ENCODE measurements at places on chromosomes 16 and 17. TPM values are rescaled to one million over a fixed set of nuclear protein-coding genes. Genes with fewer than 3 reads are reported as not detected.

DNA sequence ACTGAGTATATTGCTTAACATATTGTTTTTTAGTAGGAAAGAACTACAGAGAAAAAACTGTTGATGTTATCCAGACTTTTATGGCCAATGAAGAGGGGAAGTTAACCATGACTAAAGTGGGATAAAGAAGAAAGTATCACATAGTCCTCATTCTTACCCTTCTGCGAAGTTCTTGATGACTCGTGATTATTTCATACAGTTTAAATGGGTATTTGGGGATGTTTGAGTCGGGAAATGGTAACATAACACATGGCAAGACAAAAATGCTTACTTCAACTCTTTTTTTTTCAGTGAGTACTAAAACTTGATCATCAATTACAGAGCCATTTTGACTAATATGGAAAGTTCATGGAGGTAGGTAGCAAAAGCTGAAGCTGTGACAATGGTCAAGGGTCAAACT is 4.9 kb downstream of the POLG2 start:
- no peaks in the 10 kb centered on the region for H3K27me3 ChIP-seq
- peaks cover 45% of the 10 kb centered on the region for H3K36me3 ChIP-seq
- H3K4me3 ChIP-seq: no peak overlapping the region
- no peak overlapping the region for H3K27ac ChIP-seq

- H3K4me3 ChIP-seq: peak overlapping the region; percentile 66
- H3K27me3 ChIP-seq: no peaks in the 10 kb centered on the region
- peaks cover 22% of the 10 kb centered on the region for H3K36me3 ChIP-seq
- H3K27ac ChIP-seq: peak overlapping the region; percentile 95
- DNase-seq: peak; percentile 86
Measured at GRCh38 chr17:67390646-67391361, 13.7 kb downstream of the PITPNC1 start.

DNA sequence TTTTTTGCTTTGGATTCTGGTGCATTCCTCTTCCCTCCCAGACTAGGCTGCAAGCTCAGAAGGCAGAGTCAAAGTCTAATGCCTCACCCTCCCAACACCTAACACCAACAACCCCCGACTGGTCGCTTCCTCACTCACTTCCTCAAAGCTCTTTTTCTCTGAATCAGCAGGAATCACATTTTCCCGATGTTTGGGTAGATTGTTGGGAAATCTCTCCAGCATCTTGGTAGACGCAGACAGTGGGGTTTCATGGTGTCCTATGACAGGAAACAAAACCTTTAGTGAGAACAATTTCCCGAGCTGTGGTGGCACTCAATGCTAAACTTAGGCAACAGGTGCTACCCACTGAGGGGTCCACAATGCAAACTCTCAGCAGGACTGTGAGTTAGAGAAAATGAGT is 39.9 kb upstream of the ICAM2 start:
- H3K36me3 ChIP-seq: peaks cover 61% of the 10 kb centered on the region
- H3K4me1 ChIP-seq: peaks cover 70% of the 10 kb centered on the region
- DNase-seq: no peak
- H3K27ac ChIP-seq: peak overlapping the region; percentile 58
- H3K27me3 ChIP-seq: no peaks in the 10 kb centered on the region

MT4 gene
- not detected for total RNA-seq

PRR15L gene
- total RNA-seq: not detected

- H3K4me1 ChIP-seq: no peaks in the 10 kb centered on the region
- no peak overlapping the region for H3K4me3 ChIP-seq
- H3K27me3 ChIP-seq: no peaks in the 10 kb centered on the region
- peaks cover 13% of the 10 kb centered on the region for H3K36me3 ChIP-seq
- DNase-seq: no peak
- no peak overlapping the region for H3K27ac ChIP-seq
Measured at GRCh38 chr17:6994666-6995256, 1.1 kb upstream of the ALOX12 start.

DNA sequence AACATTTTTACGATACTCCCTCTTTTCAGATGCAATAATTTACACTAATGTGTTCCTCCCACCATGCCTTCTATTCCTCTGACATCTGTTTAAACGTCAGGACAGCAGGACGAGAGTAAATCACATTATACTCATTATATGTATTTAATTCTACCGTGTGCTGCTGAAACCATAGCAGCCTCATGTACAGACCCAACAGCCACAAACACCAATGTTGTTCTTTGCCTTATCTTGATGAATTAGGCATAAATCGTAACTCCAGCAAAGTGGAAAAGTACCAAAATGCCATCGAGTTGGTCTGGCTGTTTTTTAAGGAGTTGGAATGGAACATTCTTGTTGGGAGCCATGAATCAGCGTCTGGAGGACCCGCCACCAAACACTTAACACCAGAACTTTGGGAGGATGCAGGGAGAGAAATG is 82.9 kb upstream of the FOXF1 start:
- no peaks in the 10 kb centered on the region for H3K27me3 ChIP-seq
- H3K27ac ChIP-seq: no peak overlapping the region
- no peaks in the 10 kb centered on the region for H3K36me3 ChIP-seq
- H3K4me3 ChIP-seq: no peak overlapping the region

- DNase-seq: no peak
- peaks cover 18% of the 10 kb centered on the region for H3K36me3 ChIP-seq
- H3K4me3 ChIP-seq: no peak overlapping the region
- no peak overlapping the region for H3K27ac ChIP-seq
- peaks cover 8% of the 10 kb centered on the region for H3K4me1 ChIP-seq
Measured at GRCh38 chr16:31083081-31083480, 5.7 kb downstream of the PRSS53 start.

DNA sequence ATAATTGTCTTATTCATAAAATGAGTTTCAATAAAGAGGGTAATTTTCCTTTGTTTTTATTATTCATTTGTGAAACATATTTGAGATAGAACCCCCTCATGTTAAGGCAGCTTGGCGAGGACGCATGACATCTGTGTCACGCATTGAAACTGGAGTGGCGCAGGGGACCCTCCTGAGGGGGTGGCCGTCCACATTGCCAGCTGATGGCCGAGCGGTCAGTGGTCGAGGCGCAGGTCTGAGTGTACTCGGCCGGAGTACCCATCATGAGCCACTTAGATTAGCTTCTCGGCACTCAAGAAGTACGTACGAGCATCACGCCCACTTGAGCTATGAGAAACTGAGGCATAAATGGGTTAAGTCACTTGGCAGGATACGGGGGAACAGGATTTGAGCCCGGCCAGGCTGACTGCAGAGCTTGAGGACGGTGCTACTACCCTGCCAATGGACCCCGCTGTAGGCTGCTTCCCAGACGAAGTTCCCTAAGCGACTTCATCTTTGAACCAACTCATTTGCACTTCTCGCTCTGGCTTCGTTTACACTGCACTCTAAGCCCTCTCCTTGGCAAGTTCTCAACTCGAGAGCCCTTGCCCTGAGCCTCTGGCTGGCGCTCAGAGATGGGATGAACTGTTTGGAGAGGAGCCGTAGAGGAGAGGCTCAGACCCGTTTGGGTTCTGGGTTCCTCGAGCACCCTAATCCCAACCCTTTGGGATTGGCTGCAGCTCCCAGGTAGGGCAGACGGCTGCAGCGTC is 91.8 kb downstream of the SDK2 start:
- peaks cover 13% of the 10 kb centered on the region for H3K4me1 ChIP-seq
- no peaks in the 10 kb centered on the region for H3K36me3 ChIP-seq
- H3K27me3 ChIP-seq: no peaks in the 10 kb centered on the region
- no peak for DNase-seq
- H3K4me3 ChIP-seq: no peak overlapping the region

DNA sequence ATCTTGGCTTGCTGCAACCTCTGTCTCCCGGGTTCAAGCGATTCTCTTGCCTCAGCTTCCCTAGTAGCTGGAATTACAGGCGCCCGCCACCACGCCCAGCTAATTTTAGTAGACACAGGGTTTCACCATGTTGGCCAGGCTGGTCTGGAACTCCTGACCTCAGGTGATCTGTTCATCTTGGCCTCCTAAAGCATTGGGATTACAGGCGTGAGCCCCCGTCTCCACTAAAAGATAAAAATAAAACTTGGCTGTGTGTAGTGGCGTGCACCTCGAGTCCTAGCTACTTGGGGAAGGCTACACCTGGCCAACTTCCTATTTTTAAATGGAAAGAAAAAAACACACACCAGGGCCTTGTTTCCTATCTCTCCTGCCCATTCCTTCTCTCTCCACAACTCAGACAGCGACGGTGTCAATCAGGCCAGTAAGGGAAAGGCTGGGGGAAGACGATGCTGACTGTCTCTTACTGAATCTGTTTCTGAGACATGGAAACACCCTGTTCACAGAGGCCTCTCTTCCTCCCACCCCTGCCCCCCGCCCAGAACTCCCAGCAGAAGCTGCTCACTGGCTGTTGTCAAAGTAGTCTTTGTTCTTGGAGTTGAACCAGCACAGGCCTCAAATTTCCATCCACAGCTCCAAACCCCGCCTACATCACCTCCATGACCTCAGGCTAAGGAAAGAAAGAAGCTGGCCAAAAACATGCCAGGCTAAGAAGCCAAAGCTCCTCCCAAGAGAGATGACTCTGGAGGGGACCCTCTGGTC is 96.6 kb downstream of the NXN start:
- peaks cover 12% of the 10 kb centered on the region for H3K27me3 ChIP-seq
- no peak overlapping the region for H3K4me3 ChIP-seq
- H3K36me3 ChIP-seq: no peaks in the 10 kb centered on the region

- H3K4me1 ChIP-seq: peaks cover 89% of the 10 kb centered on the region
- peak overlapping the region; percentile 90 for H3K27ac ChIP-seq
- H3K36me3 ChIP-seq: peaks cover 14% of the 10 kb centered on the region
- H3K4me3 ChIP-seq: peak overlapping the region; percentile 80
- peak; percentile 79 for DNase-seq
Measured at GRCh38 chr17:78736526-78737079, 45.5 kb downstream of the CYTH1 start.

- no peaks in the 10 kb centered on the region for H3K4me1 ChIP-seq
- DNase-seq: no peak
- no peak overlapping the region for H3K27ac ChIP-seq
- no peaks in the 10 kb centered on the region for H3K36me3 ChIP-seq
Measured at GRCh38 chr16:52450916-52451315, 96.0 kb downstream of the TOX3 start.

- no peaks in the 10 kb centered on the region for H3K36me3 ChIP-seq
- H3K27ac ChIP-seq: no peak overlapping the region
- no peaks in the 10 kb centered on the region for H3K4me1 ChIP-seq
- peaks cover 4% of the 10 kb centered on the region for H3K27me3 ChIP-seq
- DNase-seq: no peak
Measured at GRCh38 chr16:72166151-72166550, 5.8 kb downstream of the PMFBP1 start.

TBCD gene
- 83.3 TPM for total RNA-seq

DNA sequence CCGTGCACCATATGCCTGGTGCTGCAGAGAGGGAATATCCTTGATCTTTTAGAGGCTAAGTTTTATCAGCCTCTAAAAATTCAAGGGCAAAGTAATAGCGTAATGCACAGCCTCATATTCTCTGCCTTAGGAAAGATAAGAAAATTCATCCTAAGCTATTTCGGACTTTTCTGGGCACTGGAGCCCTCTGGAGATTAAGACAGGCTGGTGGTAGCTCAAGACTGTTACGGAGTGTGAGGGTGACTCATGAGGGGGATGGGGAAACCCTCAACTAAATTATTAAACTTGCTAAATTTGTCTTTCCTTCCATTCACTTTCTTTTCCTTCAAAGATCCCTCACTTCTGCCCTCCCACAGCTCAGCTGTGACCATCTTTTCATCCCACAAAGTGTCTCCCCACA is 73.3 kb downstream of the RPH3AL start:
- H3K27ac ChIP-seq: no peak overlapping the region
- H3K4me3 ChIP-seq: no peak overlapping the region
- H3K27me3 ChIP-seq: no peaks in the 10 kb centered on the region
- DNase-seq: no peak
- no peaks in the 10 kb centered on the region for H3K4me1 ChIP-seq
- H3K36me3 ChIP-seq: no peaks in the 10 kb centered on the region

GRCh38 chr17:72498364-72499210 is 377.8 kb downstream of the SOX9 start:
- H3K4me1 ChIP-seq: no peaks in the 10 kb centered on the region
- no peak for DNase-seq
- peaks cover 5% of the 10 kb centered on the region for H3K27me3 ChIP-seq
- no peak overlapping the region for H3K4me3 ChIP-seq
- H3K27ac ChIP-seq: no peak overlapping the region

- no peak overlapping the region for H3K27ac ChIP-seq
- no peaks in the 10 kb centered on the region for H3K36me3 ChIP-seq
- peaks cover 5% of the 10 kb centered on the region for H3K27me3 ChIP-seq
Measured at GRCh38 chr17:83174362-83175118, 95.1 kb downstream of the METRNL start.

MEOX1 gene
- 0.65 TPM for total RNA-seq

DNA sequence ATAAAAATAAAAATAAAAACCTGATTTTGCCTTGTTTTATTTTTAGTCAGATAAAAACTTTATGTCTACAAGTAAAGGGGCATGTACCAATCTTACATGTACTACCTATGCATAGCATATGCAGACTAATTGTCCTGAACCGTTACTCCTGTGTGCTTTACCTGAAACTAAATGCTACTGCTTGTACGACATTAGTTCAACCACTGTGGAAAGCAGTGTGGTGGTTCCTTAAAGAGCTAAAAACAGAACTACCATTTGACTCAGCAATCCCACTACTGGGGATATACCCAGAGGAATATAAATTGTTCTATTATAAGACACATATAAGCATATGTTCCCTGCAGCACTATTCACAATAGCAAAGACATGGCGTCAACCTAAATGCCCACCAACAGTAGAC is 426.0 kb upstream of the PMFBP1 start:
- H3K27me3 ChIP-seq: no peaks in the 10 kb centered on the region
- no peak for DNase-seq
- no peaks in the 10 kb centered on the region for H3K4me1 ChIP-seq
- no peaks in the 10 kb centered on the region for H3K36me3 ChIP-seq

KAT8 gene
- total RNA-seq: 63.1 TPM

- DNase-seq: no peak
- no peak overlapping the region for H3K4me3 ChIP-seq
- no peaks in the 10 kb centered on the region for H3K27me3 ChIP-seq
- H3K4me1 ChIP-seq: no peaks in the 10 kb centered on the region
Measured at GRCh38 chr16:78648517-78648916, 549.1 kb downstream of the WWOX start.

DNA sequence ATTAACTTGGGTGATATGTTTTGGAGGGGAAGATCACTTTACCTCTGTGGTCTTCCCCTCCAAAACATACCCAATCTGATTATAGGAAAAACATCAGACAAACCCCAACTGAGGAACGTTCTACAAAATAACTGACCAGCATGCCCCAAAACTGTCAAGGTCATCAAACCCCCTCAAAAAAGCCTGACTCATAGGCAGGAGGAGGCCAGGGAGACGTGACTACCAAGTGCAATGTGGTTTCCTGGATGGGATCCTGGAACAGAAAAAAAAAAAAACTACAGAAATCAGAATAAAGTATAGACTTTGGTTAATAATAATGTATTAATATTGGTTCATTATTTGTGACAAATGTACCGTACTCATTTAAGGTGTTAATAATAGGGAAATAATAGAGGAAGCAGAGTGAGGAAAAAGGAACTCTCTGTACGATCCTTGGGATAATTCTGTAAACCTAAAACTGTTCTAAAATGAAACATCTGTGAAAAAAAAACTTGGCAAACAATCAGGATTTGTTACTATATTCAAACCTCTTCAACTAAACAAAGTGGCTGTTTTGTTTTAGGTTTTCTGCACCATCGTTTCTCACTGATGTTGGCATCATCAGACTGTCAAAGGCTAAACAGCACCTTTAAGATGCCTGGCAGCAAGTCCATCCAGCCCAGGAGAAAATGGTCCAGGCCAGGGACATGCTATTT is 266.7 kb upstream of the SDK2 start:
- no peaks in the 10 kb centered on the region for H3K4me1 ChIP-seq
- H3K27ac ChIP-seq: no peak overlapping the region
- no peak overlapping the region for H3K4me3 ChIP-seq
- H3K27me3 ChIP-seq: peaks cover 14% of the 10 kb centered on the region
- peaks cover 5% of the 10 kb centered on the region for H3K36me3 ChIP-seq
